Omental fat pad (tissue), 4 donors: ENCODE measurements at places on chromosomes 5 and 9.

- DNase-seq, result no peak
Measured at GRCh38 chr9:6590772-6591384, 54.7 kb downstream of the GLDC start.

DNA sequence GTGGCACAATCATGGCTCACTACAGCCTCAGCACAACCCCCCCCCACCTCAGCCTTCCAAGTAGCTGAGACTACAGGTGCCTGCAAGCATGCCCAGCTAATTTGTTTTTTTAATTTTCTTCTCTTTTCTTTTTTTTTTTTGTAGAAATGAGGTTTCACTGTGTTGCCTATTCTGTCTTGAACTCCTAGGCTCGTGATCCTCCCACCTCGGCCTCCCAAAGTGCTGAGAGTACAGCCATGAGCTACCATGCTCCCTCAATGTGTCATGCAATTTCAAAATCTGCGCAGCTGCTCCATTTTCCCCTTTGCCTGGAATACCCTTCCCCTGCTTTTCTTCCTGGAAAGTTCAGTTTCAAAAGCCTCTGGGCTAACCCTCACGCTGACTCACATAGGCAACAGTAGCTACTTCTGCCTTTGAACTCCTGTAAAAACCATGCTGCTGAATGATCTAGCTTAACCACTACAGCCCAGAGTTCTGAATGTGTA lies 71.0 kb upstream of the IL7R start:
- no peak for DNase-seq

DNA sequence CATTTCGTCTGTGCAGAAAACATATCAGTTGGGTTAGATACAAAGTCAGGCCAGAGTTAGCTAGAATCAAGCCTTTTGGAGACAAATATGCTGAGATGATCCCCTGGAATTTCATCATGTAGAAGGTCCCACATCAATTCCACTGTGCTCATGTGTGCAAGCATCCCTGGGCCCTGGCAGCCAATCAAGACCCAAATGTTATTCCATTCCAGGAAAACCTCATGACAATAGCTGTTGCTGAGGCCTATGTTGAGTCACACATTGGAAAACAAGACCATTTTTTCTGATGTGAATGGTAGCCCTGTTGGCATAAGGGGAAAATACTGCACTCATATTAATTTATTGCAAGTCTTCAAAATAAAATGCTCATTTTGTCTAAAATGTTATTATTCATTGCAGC lies 11.5 kb downstream of the SPOCK1 start:
- no peak for DNase-seq

DNA sequence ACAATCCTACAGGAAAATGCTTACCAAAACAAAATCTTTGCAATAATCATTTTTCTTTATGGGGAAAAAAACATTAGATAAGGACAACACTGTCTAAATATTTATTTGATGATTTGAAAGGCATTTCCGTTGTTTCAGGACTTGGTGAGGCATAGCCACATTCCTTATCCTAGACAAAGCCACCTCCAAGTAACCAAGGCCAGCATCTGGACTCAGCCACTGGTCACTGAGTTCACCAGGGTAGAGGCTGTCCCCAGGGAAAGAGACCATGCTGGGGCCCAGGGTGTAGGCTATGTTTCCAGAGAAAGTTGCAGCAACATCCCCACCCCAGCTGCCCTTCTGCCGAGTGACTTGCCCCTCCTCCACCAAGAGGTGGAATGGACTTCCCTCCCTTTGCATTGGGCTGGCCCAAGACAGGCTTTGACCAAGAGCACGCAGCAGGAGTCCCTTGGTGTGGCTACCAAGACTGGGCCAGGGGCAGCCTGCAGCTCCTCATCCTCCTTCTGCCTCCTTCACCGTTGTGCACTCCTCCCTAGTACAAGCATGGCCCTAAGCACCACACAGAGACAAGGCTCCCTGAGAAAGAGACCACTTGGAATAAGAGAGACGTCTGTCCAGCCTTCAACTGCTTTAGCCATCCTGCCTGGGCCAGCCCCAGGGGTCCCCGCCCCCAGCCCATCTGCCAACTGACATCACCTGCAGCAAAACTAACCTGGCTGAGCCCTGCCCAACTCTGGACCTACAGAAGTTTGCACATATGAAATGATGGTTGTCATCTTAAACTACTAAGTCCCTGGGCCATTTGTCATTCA lies 68.1 kb upstream of the SPIN1 start:
- no peak for DNase-seq

GRCh38 chr9:87716141-87716540 lies 9.8 kb upstream of the CTSL start:
- no peak for DNase-seq
